ENCODE measurements at places on chromosomes 3 and 15.

GRCh38 chr3:110995461-110996231, 76.0 kb upstream of the NECTIN3 start:
- no peak for DNase-seq

- DNase-seq: no peak
Observed at GRCh38 chr3:83868909-83869567, 1089.8 kb upstream of the CADM2 start.

GRCh38 chr15:70427167-70428120, 329.7 kb upstream of the TLE3 start:
- no peak for DNase-seq

GRCh38 chr3:164514576-164514975, 563.7 kb downstream of the SI start:
- no peak for DNase-seq

GRCh38 chr15:58556028-58556361, 124.2 kb downstream of the LIPC start:
- DNase-seq: no peak

DNA sequence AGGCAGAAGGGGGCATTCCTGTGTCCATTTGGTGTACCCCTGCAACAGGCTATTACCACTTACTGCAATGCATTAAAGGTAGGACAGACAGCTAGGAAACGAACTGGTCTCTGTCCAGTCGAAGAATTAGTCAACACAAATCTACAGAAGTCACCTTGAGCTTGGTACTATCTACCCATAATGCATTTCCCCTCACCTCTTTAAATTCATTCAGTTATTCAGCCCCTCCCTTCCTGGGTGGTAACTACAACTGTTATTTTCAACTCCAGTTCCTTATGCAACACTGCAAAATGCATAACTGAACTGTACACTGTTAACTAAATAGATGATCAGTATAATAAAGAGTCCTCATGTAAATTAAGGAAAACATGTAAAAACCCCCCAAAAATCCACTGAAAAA, 77.6 kb downstream of the MAGI1 start:
- no peak for DNase-seq

- no peak for DNase-seq
Observed at GRCh38 chr3:163159306-163159705, 1662.7 kb downstream of the OTOL1 start.

GRCh38 chr3:177478170-177478867, 281.0 kb upstream of the TBL1XR1 start:
- DNase-seq: peak; percentile 71

GRCh38 chr3:10558736-10559135, 53.4 kb upstream of the ATP2B2 start:
- DNase-seq: no peak

- no peak for DNase-seq
Observed at GRCh38 chr3:183494341-183494740, 61.2 kb downstream of the KLHL6 start.

GRCh38 chr15:70091726-70092463, 5.8 kb downstream of the TLE3 start:
- no peak for DNase-seq

- no peak for DNase-seq
Observed at GRCh38 chr3:192060160-192060781, 599.3 kb downstream of the PYDC2 start.

DNA sequence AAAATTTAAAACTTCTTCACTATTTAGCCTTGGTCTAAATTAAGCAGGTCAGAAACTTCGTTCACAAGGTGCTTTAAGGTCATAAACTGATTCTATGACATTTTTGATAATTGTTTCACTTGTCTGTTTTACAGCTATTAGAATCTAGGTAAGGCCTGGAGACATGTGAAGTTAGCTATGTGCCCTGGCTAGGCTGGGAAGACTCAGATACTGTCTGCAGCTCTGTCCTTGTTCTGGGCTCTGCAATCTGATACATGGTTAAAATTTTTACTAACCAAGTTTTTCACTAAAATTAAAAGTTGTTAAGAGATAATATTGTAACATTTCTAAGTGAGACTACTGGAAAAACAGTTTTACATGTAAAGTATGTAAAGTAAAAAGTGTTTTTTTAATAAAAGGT, 479.6 kb upstream of the EPHA6 start:
- no peak for DNase-seq

DNA sequence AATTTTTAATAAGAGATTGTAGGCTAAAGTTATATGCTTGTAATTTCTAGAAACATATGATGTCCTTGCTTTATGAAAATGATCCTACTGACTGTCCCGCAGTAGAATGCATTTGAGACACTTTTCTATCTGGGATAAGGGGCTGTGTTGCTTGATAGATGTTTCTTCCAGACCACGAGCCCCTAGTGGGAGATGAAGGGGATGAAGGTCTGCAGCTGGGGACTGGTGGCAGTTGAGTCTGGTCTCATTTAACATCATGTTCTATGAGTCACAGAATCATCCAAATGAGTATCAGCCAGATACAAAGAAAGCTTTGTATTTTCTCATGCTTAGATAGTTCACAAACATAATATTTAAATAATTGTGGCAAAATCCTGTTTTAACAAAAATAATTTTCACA, 84.3 kb upstream of the PRTG start:
- no peak for DNase-seq

GRCh38 chr3:186588632-186589031, 18.1 kb downstream of the DNAJB11 start:
- DNase-seq: no peak

DNA sequence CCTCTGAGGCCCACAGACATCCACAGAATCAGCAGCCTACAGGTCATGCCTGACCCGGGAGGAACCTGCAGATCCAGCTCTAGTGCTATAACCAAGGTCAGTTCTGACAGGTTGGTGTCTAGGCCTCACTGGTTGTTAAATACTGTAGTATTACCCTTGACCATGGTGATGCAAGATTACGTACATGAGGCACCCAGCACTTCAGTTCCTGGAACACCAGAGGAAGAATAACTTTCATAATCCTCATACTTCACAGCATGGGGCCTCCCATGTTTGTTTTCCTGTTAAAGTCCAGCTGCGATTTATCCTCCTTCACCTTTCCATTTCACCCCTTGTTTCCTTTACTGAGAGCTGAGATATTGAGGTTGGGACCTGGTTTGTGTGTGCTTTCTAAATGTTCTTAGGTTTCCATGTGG, 34.4 kb upstream of the GLCE start:
- DNase-seq: peak; percentile 65

- no peak for DNase-seq
Observed at GRCh38 chr15:99558084-99558483, 7.7 kb upstream of the MEF2A start.

DNA sequence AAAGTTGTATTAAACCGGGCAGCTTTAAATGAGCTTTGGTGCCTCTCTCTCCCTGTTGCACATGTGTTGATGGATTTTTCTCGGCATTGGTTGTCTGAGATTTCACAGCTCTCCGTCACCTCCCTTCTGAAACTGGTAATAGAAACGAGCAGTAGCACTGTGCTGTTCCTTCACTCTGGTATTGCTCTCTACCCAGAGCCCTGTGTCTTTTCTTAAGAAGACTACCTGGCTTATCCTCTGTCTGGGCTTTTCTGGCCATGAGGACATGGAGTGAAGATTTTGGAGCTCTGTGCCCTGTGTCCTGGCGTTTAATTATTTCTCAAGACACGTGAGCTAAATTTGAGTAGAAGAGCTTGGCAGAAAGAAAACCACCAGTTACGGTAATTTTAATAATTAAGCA, 209.6 kb upstream of the EIF1B start:
- no peak for DNase-seq

GRCh38 chr3:158110658-158111018, 749 bp downstream of the RSRC1 start:
- DNase-seq: no peak

- no peak for DNase-seq
Observed at GRCh38 chr3:134927599-134927998, 132.5 kb downstream of the EPHB1 start.

- DNase-seq: no peak
Observed at GRCh38 chr3:12681943-12682390, 18.1 kb upstream of the RAF1 start.

- no peak for DNase-seq
Observed at GRCh38 chr3:23594066-23594465, 211.7 kb upstream of the UBE2E1 start.

GRCh38 chr3:48112813-48113212, 75.4 kb downstream of the CDC25A start:
- no peak for DNase-seq

DNA sequence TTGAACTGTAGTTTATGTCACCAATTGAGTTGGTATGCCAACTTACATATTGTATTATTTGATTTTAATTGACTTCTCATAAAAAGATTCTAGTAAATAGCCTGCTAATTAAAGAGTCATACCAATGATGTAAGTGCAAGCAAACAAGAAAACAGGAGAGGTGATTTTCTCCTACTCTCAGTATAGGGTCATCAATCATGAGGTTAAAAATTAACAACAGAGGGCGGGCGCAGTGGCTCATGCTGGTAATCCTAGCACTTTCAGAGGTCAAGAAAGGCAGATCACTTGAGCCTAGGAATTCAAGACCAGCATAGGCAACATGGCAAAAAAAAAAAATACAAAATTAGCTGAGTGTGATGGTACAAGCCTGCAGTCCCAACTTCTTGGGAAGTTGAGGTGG, 108.7 kb downstream of the MYO9A start:
- no peak for DNase-seq

DNA sequence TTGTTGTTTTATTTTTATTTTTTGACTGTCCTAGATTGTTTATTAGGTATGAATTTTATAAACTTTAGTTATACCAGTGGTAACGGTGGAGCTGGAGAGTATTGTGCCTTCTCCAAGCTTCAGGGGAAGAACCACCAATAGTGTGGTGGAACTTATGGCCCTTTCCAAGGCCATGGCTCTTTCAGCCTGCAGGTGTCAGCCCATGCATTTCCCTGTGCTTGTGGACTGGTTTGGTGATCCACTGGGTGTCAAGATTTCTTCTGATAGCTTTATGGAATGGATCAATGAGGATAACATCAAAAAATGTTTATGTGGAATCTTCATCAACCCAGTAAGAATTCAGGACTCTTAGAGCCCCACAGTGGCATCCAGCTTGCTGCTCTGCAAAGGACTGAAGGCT, 19.2 kb upstream of the SCAMP5 start:
- no peak for DNase-seq

GRCh38 chr3:90031121-90031520, 923.7 kb downstream of the EPHA3 start:
- DNase-seq: no peak

GRCh38 chr15:92071045-92071634, 217.6 kb downstream of the SLCO3A1 start:
- DNase-seq: no peak

DNA sequence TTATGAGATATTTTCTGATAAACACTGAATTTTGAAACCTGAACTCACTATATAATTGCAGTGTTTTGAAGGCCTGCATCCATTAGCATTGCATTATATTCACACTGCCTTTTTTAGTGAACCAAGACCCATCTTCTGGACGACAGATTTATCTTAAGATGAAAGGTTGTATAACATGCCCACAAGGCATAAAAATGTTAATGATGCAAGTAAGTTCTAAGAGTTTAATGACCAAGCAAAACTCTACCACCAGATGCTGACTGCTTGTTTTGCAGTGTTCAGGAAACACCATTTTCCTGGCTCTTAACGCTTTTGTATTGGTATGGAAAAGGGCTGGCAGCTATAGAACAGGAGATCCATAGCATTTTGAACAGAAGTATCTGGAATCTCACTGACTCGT, 46.1 kb downstream of the USP50 start:
- no peak for DNase-seq

DNA sequence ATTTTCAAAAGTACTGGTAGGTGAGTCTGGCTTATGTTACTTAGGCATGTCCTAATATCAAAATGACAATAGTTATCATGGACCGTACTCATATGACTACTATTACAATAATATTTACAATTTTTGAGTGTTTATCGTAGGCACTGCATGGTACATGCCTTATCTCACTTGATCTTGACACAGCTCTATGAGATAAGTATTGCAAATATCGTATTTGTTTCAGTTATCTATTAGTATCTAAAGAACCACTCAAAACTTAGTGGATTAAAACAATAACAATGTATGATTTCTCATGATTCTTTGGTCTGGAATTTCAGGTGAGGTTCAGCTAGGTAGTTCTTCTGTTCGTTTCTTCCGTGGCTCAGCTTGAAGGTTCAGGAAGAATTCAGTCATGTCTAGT, 59.7 kb upstream of the XCR1 start:
- no peak for DNase-seq

- DNase-seq: no peak
Observed at GRCh38 chr3:29488922-29489321, 208.1 kb downstream of the RBMS3 start.

GRCh38 chr3:119333773-119334509, 39.8 kb downstream of the ARHGAP31 start:
- no peak for DNase-seq

GRCh38 chr3:124918524-124918923, 16.0 kb downstream of the MUC13 start:
- no peak for DNase-seq

- no peak for DNase-seq
Observed at GRCh38 chr15:31786360-31786759, 244.0 kb upstream of the CHRNA7 start.

- DNase-seq: no peak
Observed at GRCh38 chr3:114804099-114804498, 343.0 kb downstream of the ZBTB20 start.

Measured in right lung (tissue), 10 donors.